Hematopoietic multipotent progenitor cell (in vitro differentiated cells): ENCODE measurements at places on chromosomes 1 and 21.

DNA sequence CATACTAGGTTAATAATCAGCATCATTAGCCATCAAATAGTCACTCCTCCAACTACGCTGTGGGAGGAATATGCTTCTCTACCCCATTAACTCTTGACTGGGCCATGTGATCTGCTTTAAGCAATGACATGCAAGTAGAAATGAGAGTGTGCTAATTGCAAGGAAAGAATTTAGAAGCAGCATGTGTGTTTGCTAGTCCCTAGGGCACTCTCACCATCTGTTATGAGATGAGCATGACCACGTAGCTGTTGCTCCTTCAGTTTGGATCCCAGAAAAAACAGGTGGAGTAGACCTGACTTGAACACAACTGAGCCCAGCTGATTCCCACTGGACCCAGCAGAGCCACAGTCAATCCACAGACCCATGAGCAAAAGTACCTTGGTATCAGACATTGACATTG lies 19.7 kb upstream of the RGS7 start:
- no peak for DNase-seq

DNA sequence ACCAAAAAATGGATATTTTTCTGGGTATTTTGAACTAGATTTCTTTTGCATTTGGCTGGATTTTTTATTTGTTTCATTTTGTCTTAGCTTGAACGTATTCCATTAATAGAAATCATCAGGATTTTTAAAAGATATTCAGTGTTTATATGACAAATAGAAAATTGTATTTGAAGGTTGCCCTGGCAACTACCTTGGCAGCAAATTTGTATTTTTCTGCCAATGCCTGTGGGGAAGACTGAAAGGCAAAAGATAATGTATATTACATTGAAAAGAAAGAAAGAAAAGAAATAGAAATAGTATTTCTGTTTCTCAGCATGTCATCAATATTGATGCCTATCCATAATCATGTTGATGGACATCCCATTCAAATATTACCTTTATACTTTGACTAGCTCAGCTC lies 16.8 kb downstream of the VCAM1 start:
- DNase-seq, result no peak

GRCh38 chr1:156368157-156368658 lies 803 bp upstream of the RHBG start:
- no peak for DNase-seq

- no peak for DNase-seq
Measured at GRCh38 chr1:117020526-117021156, 19.1 kb downstream of the CD101 start.

GRCh38 chr1:118485757-118486156 lies 300.7 kb upstream of the SPAG17 start:
- no peak for DNase-seq

GRCh38 chr1:75136921-75137641 lies 2.9 kb downstream of the LHX8 start:
- DNase-seq, result no peak

DNA sequence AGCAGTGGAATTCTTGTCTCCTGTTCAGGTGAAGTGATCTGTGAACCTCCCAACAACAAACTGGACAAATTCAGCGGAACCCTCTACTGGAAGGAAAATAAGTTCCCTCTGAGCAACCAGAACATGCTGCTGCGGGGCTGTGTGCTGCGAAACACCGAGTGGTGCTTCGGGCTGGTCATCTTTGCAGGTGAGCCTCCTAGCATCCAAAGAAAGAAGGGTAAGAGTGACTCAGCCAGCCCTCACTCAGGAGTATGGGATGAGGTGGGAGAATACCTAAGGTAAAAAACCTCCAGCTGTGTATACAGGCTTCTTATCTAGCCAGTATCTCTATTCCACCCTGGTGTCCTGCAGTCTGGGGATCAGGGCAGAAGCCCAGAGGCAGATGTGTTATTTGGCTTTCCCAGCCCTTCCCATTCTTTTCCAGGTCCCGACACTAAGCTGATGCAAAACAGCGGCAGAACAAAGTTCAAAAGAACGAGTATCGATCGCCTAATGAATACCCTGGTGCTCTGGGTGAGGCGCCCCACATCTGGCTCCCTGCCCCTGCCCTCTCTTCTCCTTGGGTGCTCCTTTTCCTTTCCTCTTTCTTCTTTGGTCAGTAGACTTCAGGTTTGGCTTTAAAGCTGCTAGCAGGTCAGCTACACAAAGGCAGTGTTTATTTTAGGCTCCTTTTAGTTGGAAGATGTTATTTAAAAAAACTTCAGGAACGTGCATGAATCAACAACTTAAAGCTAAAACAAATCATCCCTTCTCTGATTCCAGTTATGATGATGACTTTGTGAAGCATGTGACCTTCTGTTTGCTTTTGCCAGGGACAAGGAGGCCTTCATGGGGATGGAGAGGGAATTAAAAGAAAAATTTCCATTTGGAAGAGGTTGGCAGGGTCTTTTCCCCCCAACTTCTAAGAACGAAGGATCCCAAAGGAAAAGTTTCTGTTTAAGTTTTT lies 9.0 kb downstream of the ATP8B2 start:
- no peak for DNase-seq

- DNase-seq, result no peak
Measured at GRCh38 chr1:2166254-2166653, 28.3 kb downstream of the FAAP20 start.
